Activated T-helper 1 cell treated with anti-CD3 and anti-CD28 coated beads, Interleukin-12 subunit alpha, Interleukin-12 subunit beta, Interleukin-2, Interleukin-4 antibody, amounts not matched to agents 30 ng/mL and 10 ng/mL and 1 ng/mL, durations not matched to agents 14 hours and 24 hours and 36 hours (primary cell): ENCODE measurements at places on chromosomes 12 and 14. TPM values are rescaled to one million over a fixed set of nuclear protein-coding genes. Genes with fewer than 3 reads are reported as not detected.
A peak's percentile ranks its signal among the peaks of the same experiment; 100 is the strongest.

Gene JPH4
- total RNA-seq = 0.05 TPM in 1 of 2 replicates, not detected in the other

Gene ADSS1
- 1.1 and 1.2 TPM in 2 replicates for total RNA-seq

Gene CLEC14A
- not detected in 2 replicates for total RNA-seq

Gene DYNC1H1
- 241 and 254 TPM in 2 replicates for total RNA-seq

Gene CMKLR1
- total RNA-seq = not detected in 2 replicates

Gene KLHL33
- 0.05 TPM in 2 replicates for total RNA-seq

Gene AQP5
- total RNA-seq = not detected in 2 replicates

Gene PLD4
- total RNA-seq = 0.10 and 0.21 TPM in 2 replicates

Gene GLS2
- 1.5 and 2.6 TPM in 2 replicates for total RNA-seq

Gene PMEL
- 0.29 TPM in 1 of 2 replicates, not detected in the other for total RNA-seq

Gene RNF212B
- total RNA-seq = not detected in 2 replicates

Gene FGF23
- total RNA-seq = not detected in 2 replicates

Gene AQP2
- total RNA-seq = not detected in 2 replicates

Gene RPAP3
- total RNA-seq = 61.2 and 64.9 TPM in 2 replicates

Gene CFAP54
- total RNA-seq = 0.17 and 0.34 TPM in 2 replicates

GRCh38 chr12:120741476-120742421 is 16.1 kb downstream of the ACADS start:
- H3K4me3 ChIP-seq = no peak overlapping the region
- H3K27me3 ChIP-seq = no peaks in the 10 kb centered on the region
- H3K36me3 ChIP-seq = no peaks in the 10 kb centered on the region
- DNase-seq = no peak

- no peaks in the 10 kb centered on the region for H3K27me3 ChIP-seq
- DNase-seq = no peak
- no peaks in the 10 kb centered on the region for H3K4me1 ChIP-seq
- no peak overlapping the region for H3K4me3 ChIP-seq
- no peak overlapping the region for H3K27ac ChIP-seq
These were observed 31.8 kb upstream of the MIS18BP1 start for GRCh38 chr14:45284802-45285201.

DNA sequence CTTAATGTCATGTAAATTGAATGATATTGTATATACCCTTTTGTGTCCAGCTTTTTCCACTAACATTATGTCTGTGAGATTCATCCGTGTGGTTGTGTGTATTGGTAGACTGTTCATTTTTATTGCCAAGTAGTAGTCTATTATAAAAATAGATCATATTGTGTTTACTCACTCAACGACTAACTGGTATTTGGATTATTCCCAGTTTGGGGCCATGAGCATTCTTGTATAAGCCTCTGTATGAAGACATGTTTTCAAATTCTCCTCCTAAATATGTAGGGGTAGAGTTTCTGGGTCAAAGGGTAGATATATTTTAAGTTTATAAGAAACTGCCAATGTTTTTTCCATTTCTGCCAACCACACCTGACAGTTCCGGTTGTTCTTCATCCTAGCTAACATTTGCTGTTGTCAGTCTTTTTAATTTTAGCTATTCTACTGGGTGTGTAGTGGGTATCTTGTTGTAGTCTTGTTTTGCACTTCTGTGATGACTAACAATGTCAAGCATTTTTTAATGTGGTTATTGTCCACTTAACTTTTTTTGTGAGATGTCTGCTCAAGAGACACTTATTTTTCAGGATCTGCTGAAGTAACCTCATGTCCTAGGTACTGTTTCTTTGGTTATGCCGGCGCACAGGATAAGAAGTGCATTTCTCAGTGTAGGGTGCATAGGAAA is 93.2 kb downstream of the DACT1 start:
- peaks cover 4% of the 10 kb centered on the region for H3K27me3 ChIP-seq
- no peaks in the 10 kb centered on the region for H3K36me3 ChIP-seq
- H3K4me1 ChIP-seq = peaks cover 9% of the 10 kb centered on the region
- DNase-seq = no peak
- no peak overlapping the region for H3K4me3 ChIP-seq

DNA sequence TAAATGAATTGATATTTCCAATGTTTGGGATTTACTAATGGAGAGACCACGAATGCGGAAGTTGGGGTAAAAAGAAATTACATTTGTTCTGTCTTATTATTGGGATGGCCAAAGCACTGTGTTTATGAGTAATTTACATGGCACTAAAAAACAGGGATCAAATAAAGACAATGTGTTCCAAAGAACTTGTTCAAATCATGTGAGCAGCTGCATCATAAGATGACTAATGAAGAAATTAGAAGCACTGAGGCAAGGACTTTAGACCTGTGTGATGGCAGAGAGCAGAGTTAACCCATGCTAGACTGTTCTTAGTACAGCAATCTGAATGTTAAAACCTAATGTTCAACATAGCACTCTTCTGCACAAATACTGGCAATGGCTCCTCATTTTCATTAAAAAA is 34.3 kb upstream of the DCN start:
- H3K4me1 ChIP-seq = no peaks in the 10 kb centered on the region
- no peaks in the 10 kb centered on the region for H3K27me3 ChIP-seq
- no peak overlapping the region for H3K27ac ChIP-seq
- no peak for DNase-seq
- no peak overlapping the region for H3K4me3 ChIP-seq

- H3K27me3 ChIP-seq = no peaks in the 10 kb centered on the region
- H3K36me3 ChIP-seq = peaks cover 14% of the 10 kb centered on the region
- H3K27ac ChIP-seq = no peak overlapping the region
- H3K4me1 ChIP-seq = peaks cover 11% of the 10 kb centered on the region
These were observed 101.2 kb downstream of the KIF21A start for GRCh38 chr12:39341761-39342160.

GRCh38 chr12:52836042-52836466 is 1.9 kb upstream of the KRT79 start:
- peak overlapping the region; percentile 77 for H3K27ac ChIP-seq
- no peaks in the 10 kb centered on the region for H3K36me3 ChIP-seq
- DNase-seq = no peak
- peak overlapping the region; percentile 2 for H3K4me3 ChIP-seq

DNA sequence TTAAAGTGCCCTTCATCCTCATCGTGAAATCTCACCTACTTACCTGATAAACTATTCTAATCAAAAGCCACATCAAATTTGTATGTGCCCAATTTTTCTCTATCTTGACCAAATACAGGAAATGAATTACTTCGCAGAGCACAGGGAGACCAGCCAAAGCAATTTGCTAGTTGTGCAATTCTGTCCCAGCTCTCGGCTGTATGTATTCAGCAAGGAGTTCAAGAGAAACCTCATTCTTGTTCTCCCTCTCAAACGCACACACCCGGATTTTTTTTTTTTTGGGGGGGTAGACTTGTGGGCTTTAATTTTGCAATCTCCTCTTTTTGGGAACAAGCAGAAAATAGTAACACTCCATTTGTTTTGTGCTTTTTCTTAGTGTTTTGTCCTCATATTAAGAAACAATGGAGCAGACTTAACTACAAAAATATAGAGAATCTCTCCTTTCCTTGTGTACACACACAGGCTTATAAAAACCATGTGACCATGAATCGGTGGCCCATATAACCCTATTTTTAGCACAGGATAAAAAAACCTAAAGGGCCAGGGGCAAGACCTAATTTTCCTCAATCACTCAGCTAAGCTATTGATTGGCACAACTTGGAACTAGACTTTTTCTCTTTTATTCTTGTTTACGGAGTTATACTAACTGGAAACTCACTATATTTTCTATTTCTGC is 64.2 kb downstream of the MBIP start:
- H3K4me3 ChIP-seq = no peak overlapping the region
- no peak for DNase-seq
- H3K27ac ChIP-seq = no peak overlapping the region

GRCh38 chr12:25459541-25459951 is 93.5 kb downstream of the LMNTD1 start:
- peaks cover 10% of the 10 kb centered on the region for H3K27me3 ChIP-seq
- no peak overlapping the region for H3K4me3 ChIP-seq
- H3K4me1 ChIP-seq = no peaks in the 10 kb centered on the region
- H3K36me3 ChIP-seq = no peaks in the 10 kb centered on the region
- no peak overlapping the region for H3K27ac ChIP-seq
- DNase-seq = no peak

- H3K36me3 ChIP-seq = no peaks in the 10 kb centered on the region
- no peak overlapping the region for H3K4me3 ChIP-seq
- DNase-seq = no peak
- H3K27me3 ChIP-seq = no peaks in the 10 kb centered on the region
- no peaks in the 10 kb centered on the region for H3K4me1 ChIP-seq
These were observed 173.4 kb upstream of the BMP4 start for GRCh38 chr14:54129850-54130640.

DNA sequence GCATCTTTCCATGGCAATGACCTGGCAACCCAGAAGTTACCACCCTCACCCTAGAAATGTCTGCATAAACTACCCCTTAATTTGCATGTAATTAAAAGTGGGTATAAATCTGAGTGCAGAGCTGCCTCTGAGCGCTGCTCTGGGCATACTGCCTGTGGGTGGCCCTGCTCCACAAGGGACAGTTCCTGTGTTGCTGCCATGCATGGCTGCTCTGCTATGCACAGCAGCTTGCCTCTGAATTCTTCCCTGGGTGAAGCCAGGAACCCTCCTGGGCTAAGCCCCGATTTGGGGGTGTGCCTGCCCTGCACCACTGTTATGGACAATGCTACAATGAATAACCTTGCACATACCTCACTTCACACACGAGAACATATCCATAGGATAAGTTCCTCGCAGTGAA is 35.7 kb upstream of the GPR132 start:
- H3K27me3 ChIP-seq = peaks cover 19% of the 10 kb centered on the region
- H3K4me3 ChIP-seq = no peak overlapping the region
- peaks cover 7% of the 10 kb centered on the region for H3K4me1 ChIP-seq
- H3K27ac ChIP-seq = no peak overlapping the region
- peaks cover 1% of the 10 kb centered on the region for H3K36me3 ChIP-seq

DNA sequence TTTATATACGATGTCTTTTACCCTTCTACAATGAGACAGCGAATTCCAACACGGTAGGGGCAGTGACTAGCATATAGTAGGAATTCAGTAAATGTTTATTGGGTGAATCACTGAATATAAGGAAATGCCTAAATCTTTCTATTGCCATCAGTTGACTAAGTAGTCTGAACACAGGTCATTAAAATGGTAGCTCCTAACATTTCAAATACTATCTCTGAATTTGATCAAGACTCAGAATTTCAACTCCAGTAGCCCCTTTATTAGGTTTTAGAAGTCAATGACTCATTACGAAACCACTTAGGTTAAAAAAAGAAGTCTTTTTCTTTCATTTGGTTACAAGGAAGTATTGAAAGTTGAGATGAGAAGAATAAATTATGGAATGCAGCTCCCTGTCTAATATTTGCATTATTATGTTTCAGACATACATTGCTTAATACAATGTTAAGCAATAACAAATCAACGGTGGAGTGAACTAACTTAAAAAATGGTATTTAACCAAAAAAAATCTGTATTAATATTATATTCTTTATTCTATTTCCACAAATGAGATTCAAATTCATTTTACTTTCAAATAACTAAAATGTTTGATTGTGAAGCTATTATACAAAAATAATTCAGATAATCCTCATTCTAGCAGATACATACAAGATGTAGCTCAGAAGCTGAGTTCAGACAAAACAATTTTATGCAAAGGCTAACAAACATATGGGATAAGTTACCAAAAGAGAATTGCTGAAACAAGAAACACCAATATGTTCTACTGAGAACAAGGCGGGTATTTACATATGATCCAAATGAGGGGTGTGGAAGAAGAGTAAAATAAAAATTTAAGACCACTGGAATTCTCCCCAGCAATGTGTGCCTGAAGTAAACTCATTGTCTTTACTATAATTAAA is 302.7 kb downstream of the CEP128 start:
- DNase-seq = no peak
- no peaks in the 10 kb centered on the region for H3K27me3 ChIP-seq
- no peak overlapping the region for H3K27ac ChIP-seq
- no peak overlapping the region for H3K4me3 ChIP-seq

- DNase-seq = no peak
- H3K4me3 ChIP-seq = no peak overlapping the region
- H3K27me3 ChIP-seq = no peaks in the 10 kb centered on the region
- no peak overlapping the region for H3K27ac ChIP-seq
- H3K36me3 ChIP-seq = no peaks in the 10 kb centered on the region
These were observed 28.8 kb downstream of the FERMT2 start for GRCh38 chr14:52922059-52922458.

DNA sequence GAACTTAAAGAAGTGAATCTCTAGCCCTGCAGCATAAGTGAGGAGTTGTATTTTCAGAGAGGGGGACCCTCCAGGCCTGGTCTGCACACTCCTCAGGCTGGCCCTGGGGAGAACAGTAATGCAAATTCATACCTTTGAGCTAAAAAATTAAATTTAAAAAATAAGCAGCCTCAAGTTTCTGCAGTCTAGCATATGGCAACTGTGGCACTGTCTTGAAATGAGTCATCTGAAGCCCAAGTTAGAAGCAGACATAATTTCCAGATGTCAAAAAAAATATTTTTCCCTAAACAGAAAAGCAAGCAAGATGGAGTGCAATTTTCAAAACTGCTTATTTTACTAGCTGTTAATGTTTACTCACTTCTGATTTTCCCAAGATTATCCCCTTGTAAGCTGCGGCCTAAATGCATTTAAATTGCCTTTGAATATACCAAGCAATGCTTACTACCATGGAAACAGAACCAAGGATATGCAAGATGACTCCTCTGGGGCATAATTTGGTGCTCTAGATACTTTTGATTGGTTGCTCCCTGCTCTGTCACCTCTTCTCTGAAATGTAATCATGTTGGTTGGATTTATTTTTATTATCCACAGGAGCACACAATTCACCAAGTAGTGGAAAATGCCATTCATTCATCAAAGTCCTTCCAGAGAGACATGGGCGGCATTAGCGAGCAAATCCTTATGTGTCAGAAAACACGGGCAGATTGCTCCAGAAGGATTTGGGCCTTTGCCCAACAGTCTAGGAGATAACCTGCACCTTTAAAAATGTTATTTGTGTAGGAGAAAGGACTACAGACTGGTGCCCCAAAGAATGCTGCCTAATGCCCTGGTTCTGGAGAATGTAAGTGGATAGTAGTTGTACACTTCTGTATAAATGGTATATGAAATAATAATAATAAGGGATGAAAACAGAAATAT is 25.0 kb upstream of the DHRS7 start:
- H3K27ac ChIP-seq = no peak overlapping the region
- H3K4me3 ChIP-seq = no peak overlapping the region
- H3K4me1 ChIP-seq = no peaks in the 10 kb centered on the region
- no peaks in the 10 kb centered on the region for H3K36me3 ChIP-seq
- DNase-seq = no peak
- H3K27me3 ChIP-seq = peaks cover 8% of the 10 kb centered on the region

GRCh38 chr12:64160021-64160710 is 61.9 kb downstream of the KICS2 start:
- no peak overlapping the region for H3K4me3 ChIP-seq
- no peaks in the 10 kb centered on the region for H3K27me3 ChIP-seq
- H3K27ac ChIP-seq = no peak overlapping the region
- H3K4me1 ChIP-seq = no peaks in the 10 kb centered on the region
- DNase-seq = no peak
- H3K36me3 ChIP-seq = no peaks in the 10 kb centered on the region

GRCh38 chr12:48973531-48973930 is 2.0 kb upstream of the WNT10B start:
- no peak for DNase-seq
- no peaks in the 10 kb centered on the region for H3K36me3 ChIP-seq
- no peak overlapping the region for H3K4me3 ChIP-seq
- peaks cover 55% of the 10 kb centered on the region for H3K4me1 ChIP-seq
- no peak overlapping the region for H3K27ac ChIP-seq
- H3K27me3 ChIP-seq = peaks cover 73% of the 10 kb centered on the region
